ENCODE measurements at places on chromosomes 16 and 17.
A peak's percentile ranks its signal among the peaks of the same experiment; 100 is the strongest.

DNA sequence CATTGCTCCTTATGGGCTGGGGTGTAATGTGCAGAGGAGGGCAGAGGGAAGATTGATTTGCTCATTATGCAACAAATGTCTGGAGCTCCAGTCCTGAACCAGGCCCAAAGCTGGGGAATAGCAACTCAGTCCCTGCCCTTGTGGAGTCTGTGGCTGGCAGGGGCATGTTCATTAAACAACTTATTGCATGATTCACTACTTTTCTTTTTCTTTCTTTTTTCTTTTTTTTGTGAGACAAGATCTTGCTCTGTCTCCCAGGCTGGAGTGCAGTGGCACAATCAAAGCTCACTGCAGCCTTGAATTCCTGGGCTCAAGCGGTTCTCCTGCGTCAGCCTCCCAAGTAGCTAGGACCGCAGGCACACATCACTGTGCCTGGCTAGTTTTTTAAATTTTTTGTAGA, 23.1 kb downstream of the MSI2 start:
- DNase-seq = no peak

- DNase-seq = peak; percentile 58
These were observed 473 bp upstream of the IGF2BP1 start for GRCh38 chr17:48996722-48997102.

DNA sequence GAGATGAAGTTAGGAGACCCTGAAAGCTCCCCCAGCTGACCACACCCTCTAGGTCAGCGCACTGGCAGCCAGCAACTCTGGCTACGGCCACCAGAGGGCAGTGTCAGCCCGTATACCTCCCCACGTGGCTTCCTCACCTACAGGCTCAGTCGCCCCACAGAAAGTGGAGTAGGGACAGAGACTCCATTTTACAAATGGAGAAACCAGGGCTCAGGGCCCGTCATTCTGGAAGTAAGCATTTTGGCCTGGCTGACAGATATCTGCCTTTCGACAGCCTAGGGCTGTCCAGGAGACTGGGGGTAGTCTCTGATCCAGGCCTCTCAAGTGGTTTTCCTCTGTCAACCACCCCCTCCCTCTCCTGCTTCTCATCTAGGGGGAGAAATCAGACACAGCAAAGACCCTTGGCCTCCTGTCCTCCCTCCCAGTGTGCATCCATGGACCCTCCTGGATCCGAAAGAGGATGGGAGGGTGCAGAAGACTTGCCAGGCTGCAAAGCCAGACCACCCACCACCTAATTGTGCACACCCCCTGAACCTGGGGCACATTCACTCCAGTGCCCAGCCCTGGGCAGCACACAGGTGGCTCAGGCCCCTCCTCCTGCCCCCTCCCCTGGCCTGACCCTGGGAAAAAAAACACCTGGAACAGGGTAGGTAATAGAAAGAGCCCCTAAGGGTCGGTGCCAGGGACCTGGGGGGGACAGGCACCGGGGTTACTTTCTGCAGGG, 3.8 kb upstream of the HAP1 start:
- DNase-seq = peak; percentile 87

GRCh38 chr16:13402601-13403000, 501.2 kb downstream of the SHISA9 start:
- no peak for DNase-seq

GRCh38 chr17:76547183-76547641, 7.4 kb downstream of the PRCD start:
- peak; percentile 74 for DNase-seq

DNA sequence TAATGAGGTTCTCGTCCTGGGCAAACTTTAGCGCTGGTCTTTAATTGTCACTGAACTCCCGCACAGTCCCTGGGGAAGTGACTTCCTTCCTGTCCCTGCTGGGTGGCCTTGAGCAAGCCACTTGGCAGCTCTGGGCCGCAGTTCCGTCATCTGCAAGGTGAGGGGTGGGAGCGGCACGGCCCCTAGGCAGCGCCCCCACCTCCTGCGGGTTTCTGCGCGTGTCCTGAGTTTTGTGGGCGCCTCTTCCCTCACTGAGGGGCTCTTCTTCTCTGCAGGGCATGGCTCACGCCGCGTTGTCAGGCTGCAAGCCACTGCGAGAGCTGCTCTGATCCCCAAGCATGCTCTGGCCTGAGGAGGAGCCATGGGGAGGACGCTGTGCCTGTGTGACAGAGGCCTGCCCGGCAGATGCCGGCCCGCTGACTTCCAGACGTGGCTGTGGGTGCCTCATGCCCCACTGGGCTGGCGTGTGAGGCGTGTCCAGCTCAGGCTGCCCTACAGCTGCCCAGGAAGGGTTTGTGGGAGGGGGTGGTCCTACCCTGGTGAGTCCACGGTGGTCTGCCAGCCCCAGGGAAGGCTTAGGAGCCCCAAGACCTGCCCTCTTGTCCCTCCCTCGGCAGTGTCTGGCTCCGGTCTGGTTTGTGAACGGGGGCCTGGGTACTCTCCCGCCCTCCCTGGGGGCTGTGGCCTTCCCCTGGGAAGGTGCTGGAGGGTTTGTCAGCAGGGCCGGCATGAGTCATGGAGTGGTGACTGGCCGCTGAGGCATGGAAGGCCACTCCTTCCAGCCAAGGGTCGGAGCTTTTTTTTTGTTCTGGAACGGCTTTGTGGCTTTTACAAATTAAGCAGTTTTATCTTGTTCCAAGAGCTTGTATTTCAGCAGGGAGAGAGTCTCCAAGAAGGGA, 182.0 kb downstream of the SEC14L1 start:
- DNase-seq = no peak

DNA sequence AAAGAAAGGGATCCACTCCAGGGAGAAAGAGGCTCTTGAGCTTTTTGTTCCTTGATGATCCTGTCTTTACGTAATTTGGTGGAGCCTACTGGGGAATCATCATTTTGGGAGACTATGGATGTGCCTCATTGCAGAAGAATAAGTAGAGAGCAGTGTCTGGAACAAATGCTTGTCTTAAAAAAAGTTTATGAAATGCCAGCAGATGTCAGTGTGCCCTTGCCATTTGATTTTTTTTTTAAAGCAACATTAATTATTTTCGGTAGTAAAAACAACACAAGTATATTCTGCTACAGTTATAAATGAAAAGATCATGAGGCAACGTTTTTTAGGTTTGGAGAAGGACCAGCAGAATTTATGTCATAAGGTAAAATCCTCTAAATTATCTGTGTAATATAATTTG, 934.8 kb upstream of the EEF2KMT start:
- DNase-seq = no peak

DNA sequence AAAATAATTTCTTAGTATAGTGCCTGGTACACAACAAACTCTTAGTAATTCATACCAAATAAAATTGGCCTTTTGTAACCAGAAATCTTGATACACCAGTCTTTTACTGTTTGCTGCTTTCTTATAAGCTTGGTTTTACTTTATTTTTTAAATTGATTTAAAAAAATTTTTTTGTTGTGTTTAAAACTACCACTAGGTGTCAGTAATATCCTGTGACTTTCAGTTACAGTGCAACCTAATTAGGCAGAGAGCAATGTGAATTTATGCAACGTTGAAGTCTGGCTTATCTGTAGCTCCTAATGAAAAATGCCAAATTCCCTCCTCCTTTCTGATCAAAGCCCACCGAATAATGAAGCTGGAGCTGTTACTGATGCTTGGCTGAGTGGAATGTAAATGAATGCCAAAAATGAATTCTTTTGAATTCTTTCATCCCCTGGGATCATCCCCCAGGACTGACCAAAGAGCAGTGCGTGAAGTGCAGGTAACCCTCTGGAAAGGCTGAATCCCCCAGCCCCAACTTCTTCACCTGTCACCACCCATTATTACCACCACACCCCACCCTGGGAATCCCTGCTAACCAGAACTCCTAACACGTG, 3.8 kb downstream of the ERCC4 start:
- DNase-seq = no peak

GRCh38 chr17:62931101-62931500, 34.9 kb upstream of the TANC2 start:
- DNase-seq = no peak

GRCh38 chr16:57799600-57800199, 2.6 kb downstream of the KIFC3 start:
- no peak for DNase-seq

- DNase-seq = no peak
These were observed 35.7 kb upstream of the SSTR5 start for GRCh38 chr16:1036726-1037393.

- DNase-seq = no peak
These were observed 737 bp downstream of the NUDT16L1 start for GRCh38 chr16:4693956-4694641.

GRCh38 chr16:71707199-71707598, 17.3 kb downstream of the PHLPP2 start:
- DNase-seq = no peak

DNA sequence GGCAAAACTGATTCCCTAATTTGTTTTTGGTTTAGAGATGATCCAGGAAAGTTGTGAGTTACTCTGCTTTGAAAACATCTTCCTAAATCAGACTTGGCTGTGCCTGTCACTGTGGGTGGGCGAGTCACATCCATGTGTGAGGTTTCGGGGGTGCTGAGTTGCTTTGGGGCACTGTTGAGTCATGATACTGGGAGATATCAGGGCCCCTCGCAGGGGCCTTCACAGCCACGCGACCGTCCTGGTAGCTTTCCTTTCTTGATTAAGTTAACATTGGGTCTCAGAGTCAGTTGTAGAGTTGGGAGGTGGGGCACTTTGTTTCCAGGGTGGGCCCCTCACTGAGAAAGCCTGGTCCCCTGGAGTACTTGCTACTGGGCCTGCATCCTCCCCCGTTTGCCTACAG, 58.3 kb upstream of the LGALS9 start:
- no peak for DNase-seq

GRCh38 chr17:53635444-53635843, 187.3 kb upstream of the KIF2B start:
- DNase-seq = no peak

- no peak for DNase-seq
These were observed 478.3 kb upstream of the ERCC4 start for GRCh38 chr16:13441675-13442074.

- no peak for DNase-seq
These were observed 3.3 kb upstream of the RNF112 start for GRCh38 chr17:19407601-19408345.

DNA sequence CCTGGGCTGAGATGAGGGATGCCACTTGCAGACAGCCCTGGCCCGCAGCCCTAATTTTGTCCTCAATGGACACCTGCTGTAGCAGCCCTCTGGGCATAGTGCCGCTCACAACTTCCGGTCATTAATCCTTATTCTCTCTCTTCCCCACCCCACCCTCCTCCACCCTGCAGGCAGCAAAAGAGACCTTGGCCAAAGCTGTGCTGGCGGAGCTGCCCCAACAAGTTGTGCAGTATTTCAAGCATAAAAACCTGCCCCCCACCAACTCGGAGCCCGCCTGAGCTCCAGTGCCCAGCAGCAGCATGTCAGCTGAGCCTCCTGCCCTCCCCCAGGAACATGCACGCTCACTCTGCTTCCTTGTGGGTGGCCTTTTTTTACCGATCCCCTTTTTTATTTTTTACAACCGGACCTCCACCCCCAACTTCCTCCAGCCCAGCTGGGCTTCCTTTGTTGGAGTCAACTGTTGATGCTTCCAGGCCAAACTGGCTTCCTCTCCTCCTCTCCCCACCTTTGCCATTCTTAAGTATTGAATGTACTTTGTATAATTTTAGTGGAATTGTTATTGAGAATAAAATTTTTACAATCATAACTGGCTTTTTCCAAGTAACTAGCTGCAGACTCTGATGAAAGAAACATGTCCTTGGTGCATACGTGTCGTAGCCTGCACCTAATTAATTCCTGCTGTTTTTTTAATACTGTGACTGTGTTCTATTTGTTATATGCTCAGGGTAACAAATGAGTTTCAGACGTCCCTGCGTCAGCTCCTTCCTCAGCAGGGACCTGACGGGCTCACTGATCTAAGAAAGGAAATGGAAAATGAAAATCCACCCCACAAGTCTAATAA, 38.2 kb downstream of the PSME3IP1 start:
- no peak for DNase-seq

DNA sequence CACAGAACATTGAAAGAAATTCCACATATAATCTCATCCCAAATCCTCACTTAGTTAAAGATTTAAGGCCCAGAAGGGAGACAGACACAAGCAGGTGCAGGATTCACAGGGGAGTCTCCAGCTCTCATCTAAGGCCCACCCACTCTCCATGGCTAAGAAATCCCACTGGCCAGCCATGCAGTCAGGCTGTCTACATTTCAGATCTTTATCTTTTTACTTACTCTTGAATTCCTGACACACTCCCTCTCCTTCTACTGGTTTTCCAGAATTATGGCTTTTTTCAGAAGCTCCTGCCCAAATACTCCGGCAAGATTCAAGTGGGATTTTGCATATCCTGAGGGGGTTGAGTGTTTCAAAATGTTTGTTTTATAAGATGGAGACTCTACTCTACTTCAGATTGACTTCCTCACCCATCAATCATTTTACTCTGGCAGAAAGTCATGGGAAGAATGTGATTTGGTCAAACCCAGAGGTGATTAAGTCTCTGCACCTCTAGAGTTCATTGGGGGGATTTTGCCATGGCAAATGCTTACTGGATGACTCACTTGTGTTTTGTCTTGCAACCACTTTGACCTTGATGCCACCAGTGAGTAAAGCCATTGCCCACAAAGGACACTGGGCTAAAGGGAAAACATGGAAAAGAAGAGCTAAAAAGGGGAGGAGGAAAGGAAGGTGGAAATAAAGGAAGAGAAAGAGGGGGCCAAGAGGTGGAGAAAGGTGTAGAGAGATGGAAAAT, 688.8 kb upstream of the SALL1 start:
- no peak for DNase-seq

DNA sequence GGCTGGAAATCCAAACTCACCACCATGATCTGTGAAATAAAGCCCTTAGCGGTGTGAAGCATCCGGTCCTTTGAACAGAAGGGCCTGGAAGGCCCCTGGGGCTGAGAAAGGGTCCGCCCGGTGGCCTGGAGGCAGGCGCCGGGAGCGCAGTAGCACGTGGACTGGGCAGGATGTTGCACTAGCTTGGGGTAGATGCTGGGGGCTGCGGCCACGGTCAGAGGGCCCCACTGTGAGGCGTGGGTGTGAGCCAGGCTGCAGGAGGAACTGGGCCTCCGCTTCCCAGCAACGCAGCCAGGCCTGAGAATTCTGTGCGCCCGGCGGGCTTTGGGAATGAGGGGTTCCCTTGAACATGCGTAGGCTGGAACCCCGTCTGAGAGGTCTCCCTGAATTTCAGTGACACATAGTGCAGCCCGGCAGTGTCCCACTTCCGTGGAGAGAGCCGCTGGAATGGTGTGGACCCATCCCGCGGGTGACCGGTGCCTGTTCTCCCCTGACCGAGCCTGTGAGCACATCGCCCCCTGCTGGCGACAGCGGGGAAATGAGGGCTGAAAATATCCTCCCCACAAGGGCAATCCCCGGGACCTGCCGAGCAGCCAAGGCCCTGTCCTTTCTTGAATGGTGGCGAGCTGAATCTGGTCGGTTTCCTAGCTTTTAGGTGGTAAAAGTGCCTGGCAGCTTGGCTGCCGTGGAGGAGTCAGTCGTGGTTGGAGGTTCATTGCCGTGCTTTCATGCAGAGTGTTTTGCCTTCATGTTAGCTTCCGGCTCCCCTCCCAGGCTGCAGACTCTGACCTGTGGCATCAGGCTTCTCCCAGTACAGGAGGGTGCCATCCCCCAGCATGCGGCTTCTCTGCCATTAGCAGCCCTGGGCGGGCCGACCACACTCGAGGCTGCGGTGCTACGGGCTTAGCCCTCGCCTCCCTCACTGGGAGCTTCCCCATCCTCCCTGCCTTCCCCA, 43.8 kb downstream of the DNAJA2 start:
- DNase-seq = peak; percentile 81

- no peak for DNase-seq
These were observed 99.9 kb downstream of the ASIC2 start for GRCh38 chr17:33192951-33193911.
